ENCODE measurements at places on chromosomes 6 and 20. TPM values are rescaled to one million over a fixed set of nuclear protein-coding genes. Genes with fewer than 3 reads are reported as not detected.

- no peak for DNase-seq
Observed at GRCh38 chr6:7267071-7267465, 45.9 kb downstream of the SSR1 start.

The PDE10A gene
- 13.5 TPM for total RNA-seq

The ZNF311 gene
- total RNA-seq, result 1.9 TPM

The NHSL1 gene
- 10.7 TPM for total RNA-seq

The LEMD2 gene
- 64.2 TPM for total RNA-seq

GRCh38 chr6:18155864-18156421, 721 bp downstream of the KDM1B start:
- peak; percentile 73 for DNase-seq

The CGA gene
- total RNA-seq, result 2.2 TPM

The ARMH2 gene
- not detected for total RNA-seq

DNA sequence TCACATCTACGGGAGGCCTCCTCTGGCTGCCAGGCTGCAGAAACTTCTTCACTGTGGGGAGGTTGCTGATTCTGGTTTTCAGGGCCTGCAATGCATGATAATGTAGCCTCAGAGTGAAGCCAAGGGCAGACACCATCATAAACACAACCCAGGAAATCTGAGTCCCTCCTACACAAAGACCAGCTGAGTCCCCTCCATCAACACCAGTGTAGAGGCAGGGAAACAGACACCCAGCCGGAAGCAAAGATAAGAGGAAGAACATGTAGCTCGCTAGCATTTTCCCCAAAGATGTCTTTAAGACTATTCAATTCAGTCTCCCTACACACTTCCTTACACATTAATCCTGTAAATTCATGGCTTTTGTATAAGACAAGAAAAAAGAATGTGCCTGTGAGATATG, 23.6 kb downstream of the GSTA2 start:
- no peak for DNase-seq

The RBM24 gene
- 4.4 TPM for total RNA-seq

GRCh38 chr6:151340219-151340978, 51.0 kb downstream of the ZBTB2 start:
- no peak for DNase-seq

DNA sequence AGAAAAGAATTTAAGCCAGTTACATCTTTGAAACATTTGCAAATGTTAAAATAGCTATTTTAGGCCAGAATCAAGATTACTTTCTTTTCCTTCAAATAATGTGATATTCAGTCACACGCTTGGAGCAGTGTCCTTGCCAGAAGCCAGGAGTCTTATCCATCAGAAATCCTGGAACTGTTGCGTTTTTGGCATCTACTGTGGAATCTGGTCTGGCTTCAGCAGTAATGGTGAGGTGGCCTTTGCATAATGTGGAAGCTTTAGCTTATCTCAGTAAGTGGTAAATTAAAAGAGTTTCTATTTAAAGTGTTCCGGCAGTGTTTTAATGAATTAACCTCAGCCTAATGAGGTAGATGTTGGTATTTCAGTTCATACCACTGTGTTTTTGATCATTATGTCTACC, 97.6 kb downstream of the FIG4 start:
- no peak for DNase-seq

GRCh38 chr6:131958095-131958494, 6.9 kb upstream of the CCN2 start:
- no peak for DNase-seq

The CST4 gene
- total RNA-seq, result not detected

- no peak for DNase-seq
Observed at GRCh38 chr6:106882138-106882537, 92.4 kb downstream of the CD24 start.

GRCh38 chr20:1813101-1813529, 82.1 kb upstream of the SIRPA start:
- DNase-seq, result peak; percentile 43

DNA sequence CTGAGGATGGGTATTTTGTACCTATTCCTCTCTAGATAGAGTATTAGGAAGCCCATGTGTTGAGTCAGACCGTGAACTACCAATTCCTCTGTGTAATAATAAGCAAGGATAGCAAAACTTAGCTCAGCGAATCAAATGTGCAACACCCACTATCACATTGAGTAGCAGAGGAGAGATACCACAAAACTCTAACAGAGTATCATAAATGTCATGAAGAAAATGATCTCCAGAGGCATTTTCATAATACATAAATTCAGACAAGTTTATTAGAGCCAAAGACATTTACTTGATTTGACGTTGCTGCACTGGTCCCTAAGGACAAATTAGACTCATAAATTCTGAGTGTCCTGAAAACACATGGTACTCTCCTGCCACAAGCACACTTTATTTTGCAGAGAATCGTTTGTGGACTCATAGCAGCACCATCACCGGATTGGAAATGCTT, 245.2 kb downstream of the HAO1 start:
- DNase-seq, result no peak

DNA sequence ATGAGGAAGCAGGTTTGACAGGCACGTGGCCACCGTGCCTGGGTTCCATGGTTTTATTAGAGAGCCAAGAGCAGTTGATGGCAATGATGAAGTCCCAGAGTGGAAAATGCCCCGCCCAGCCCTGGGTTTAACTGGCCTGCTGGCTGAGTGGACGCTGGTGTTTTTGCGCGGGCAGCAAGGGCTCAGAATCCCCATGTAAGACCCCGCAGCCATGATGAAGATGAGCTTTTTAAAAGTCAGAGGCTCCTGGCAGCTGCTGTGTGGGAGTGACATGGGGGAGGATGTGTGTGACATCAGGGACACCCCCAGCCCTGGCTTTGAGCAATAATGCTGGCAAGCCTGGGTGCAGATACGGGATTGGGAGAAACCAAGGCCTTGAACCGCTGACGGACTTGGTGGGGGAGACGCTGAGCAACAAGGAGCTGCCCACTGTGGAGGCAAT, 33.0 kb upstream of the SLCO4A1 start:
- no peak for DNase-seq

The AIG1 gene
- 41.3 TPM for total RNA-seq

DNA sequence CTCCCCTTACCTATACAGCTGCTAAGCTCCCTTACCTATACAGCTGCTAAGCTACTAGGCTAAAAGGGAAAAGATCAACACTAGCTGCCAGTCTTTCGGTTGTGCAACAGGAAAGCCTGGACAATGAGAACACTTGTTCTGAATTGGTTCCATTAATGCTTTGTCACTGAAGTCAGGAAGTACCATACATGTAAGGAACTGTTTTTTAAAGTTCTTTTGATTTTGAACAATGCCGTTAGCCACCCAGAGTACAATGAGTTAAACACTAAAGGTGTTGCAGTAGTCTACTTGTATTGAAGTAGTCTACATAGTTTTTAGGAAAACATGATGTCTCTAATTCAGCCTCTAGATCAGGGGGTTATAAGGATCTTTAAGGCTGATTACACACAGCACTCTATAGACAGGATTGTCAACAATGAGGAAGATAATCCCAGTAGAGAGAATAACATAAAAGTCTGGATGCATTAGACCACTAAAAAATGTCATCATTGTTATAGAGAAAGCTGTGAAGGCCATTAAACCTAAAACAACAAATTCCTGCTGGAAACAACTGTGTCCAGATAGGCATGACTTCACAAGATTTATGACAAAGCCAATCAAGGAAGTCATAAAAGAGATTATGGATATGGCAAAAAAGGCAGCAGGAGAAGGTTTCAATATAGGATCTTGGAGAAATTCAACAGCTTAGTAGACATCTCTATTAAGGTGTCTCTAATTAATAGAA, 306.3 kb downstream of the PHF3 start:
- no peak for DNase-seq

DNA sequence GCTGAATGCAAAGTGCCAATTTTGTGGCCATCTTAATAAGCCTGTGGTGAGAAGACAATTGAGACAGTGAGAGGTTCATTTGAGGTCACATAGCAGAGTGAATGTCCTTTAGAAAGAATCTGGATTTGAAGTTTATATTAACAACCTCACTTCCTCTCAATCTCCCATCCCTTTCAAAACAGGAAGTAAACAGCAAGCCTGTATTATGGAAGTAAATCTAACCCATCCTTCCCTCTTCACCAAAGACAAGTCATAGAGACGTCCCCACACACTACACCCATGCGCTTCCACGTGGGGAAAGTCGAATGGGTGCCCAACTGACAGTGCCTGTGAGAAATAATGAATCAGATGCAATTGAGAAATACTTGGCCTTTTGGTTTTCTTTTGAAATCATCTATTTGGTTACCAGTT, 28.8 kb upstream of the CCND3 start:
- DNase-seq, result no peak

GRCh38 chr6:111603040-111603439, 2.6 kb downstream of the TRAF3IP2 start:
- no peak for DNase-seq

DNA sequence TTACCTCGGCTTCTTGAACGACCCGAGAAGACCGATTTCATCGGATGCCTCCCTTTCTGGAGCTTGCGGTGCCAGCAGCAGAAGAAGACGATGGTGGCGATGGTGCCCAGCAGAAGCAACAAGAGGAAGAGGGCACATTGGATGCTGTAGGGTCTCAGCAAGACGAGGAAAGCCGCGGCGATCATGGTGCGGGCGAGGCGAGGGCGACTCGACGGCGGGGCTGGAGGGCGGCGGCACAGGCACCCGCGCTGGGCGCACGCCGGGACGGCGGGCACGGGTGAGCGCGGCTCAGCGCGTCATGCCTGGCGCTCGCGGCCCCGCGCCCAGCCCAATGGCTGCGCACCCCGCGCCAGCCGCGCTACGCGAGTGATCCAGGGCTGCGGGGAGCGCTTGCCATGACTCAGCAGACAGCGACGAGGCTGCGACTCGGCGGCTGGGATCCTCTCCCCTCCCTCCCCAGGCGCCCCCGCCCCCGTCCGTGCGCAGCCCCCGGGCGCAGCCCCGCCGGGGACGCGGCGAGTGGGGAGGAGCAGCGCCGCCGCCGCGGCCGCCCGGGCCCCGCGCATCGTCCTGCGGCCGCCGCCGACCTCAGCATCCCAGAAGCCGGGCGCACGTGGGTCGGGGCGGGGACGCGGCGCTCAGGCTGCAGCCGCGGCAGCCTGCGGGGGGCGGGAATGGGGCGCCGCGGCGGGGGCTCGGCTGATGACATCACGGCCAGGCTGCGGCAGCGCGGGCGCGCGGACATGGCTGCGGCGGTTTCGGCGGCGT, at the start of gene BEND6:
BEND6 (plus strand) TSS at position 705 of the 768 bp plus-strand sequence. CDS start 26,704 bp downstream, outside the sequence.
- peak; percentile 11 for DNase-seq

DNA sequence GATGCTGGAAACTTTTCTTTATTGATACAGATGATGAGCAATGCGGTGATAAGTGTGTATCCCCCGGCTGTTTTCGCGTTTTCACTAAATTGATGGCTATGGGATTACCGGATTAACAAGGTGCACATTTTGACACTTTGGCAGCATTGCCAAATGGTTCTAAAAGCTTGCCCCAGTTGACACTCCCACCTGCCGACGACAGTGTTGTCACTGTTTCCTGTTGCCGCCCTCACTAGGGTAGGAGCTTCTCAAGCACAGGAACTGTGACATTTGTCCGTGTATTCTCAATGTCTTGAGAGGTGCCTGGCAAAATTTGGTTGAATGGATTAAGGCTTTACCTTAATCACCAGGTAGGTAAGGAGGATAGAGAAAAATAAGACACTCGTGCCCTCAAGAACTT, 9.8 kb upstream of the MAPK13 start:
- DNase-seq, result peak; percentile 24

The FUT9 gene
- 0.11 TPM for total RNA-seq

- DNase-seq, result no peak
Observed at GRCh38 chr6:7445101-7445500, 55.5 kb downstream of the RIOK1 start.

- no peak for DNase-seq
Observed at GRCh38 chr6:369559-370431, 21.8 kb upstream of the IRF4 start.

DNA sequence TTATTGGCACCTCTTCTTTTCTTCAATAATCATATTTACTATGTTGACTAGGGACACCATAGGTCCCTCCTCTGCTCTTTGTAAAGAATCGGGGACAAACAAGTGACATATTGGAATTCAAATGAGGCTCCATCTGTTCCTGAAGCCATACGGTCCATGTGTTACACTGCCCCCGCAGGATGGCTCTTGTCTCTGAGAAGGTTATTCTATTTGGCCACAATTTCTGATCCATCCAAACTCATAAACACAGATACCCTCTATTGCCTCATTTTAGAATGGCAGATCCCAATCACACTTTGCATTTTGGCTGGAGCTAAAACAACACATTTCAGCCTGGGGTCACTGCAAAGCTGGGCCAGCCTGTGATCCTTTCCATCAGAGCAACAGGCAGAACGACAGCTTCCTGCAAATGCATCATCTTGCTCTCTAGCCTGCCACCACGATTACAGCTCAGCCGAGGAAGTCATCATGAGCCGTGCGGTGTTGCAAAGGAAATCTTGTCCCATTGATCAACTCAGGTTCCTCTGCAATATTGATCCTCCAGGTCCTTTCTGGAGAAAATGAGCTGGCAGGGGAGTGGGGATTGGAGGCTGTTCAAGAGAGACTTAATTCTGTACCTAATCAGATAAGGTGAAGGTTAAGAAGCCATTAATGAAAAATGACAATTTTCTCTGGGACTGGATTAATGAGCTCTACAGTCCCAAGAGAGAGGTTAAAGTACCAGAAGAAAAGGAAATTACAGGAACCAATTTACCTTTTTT, 73.1 kb downstream of the AGPAT4 start:
- no peak for DNase-seq

DNA sequence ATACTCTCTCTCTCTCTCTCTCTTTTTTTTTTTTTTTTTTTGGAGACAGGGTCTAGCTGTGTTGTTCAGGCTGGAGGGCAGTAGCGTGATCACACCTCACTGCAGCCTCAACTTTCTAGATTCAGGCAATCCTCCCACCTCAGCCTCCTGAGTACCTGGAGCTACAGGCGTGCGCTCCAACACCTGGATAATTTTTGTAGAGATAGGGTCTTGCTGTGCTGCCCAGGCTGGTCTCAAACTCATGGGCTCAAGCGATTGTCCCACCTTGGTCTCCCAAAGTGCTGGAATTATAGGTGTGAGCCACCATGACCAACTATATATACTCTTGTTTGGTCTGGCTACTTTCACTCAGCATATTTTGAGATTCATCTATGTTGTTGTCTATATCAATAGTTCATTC, 154.9 kb downstream of the ZFAND3 start:
- DNase-seq, result no peak

The RIMS1 gene
- total RNA-seq, result 17.6 TPM

The RAD21L1 gene
- not detected for total RNA-seq

The PRDM13 gene
- 0.74 TPM for total RNA-seq

The TRIM40 gene
- not detected for total RNA-seq

GRCh38 chr20:4972506-4973251, 28.6 kb downstream of the SLC23A2 start:
- DNase-seq, result no peak

DNA sequence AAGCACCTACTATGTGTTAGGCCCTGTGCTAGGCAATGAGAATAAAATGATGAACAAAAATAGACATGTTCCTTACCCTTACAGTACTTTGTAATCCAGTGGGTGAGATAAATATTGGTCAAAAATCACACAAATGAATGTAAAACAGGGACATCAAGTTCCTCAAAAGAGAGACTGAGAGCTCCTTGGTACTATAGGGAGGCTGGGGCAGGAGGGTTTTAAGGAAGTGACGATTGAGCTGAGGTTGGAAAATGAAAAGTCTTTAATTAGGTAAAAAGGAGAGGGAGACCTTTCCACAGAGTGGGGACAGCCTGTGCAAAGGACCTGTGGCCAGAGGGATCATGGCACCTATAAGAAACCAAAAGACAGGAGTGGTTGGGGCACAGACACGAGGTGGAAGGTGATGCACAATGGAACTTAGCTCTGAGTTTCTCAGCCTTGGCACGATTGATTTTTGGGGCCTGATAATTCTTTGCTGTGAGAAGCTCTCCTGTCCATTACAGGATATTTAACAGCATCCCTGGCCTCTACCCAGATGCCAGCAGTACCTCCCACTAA, 140.3 kb downstream of the CEP57L1 start:
- no peak for DNase-seq

The BTN1A1 gene
- total RNA-seq, result 0.23 TPM
